ENCODE measurements at places on chromosomes 7 and 10.

GRCh38 chr7:30931929-30932540, 20.4 kb downstream of the AQP1 start:
- peak; percentile 56 for DNase-seq

DNA sequence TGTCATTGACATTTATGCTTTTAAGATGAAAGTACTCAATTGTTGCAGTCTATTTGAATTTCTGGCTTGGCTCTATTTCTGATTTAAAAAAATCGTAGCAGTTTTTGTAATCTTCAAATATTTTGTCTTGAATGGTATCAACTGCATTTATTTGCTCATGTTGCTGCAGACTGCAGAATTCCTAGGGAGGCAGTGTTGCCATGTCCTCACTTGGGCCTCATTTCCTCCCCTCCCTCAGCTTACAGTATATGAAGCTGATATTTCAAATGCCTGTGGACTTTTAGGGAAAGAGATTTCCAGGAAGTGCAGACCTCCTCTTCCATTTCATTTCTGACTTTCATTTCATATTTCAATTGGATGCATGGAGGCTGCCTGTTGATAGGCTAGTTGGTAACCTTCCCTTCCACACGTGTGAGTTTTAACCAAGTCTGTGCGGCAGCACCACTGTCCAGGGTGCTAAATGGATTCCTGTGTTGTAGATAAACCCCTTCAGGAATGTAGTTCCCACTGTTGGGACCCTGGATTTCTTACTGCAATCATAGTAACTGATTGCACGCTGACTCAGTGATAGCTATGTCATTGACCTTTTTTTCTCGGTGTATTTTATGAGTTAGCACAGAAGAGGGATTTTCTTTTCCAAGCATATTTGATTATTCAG, 17.5 kb downstream of the VPS50 start:
- no peak for DNase-seq

DNA sequence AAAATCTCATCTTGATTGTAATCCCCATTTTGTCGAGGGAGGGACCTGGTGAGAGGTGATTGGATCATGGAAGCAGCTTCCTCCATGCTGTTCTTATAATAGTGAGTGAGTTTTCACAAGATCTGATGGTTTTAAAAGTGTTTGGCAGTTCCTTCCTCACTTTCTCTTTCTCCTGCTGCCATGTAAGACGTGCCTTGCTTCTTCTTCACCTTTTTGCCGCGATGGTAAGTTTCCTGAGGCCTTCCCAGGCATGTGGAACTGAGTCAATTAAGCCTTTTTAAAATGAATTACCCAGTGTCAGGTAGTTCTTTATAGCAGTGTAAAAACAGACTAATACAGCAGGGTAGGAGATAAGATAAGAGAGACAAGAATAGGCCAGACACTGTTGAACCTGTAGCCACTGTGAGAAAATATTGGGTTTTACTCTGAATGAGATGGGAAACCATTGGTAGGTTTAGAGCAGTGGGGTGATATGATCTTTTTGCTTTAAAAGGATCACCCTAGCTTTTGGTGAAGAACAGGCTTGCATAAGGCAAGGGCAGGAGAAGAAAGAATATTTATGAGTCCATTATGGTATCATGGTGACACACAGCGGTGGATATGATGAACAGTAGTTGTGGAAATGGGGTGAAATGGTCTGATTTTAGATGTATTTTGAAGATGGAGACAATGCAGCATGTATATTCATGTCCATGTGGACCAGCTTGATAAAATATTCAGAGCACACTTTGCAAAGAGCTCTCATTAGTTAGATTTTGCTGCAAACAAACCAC, 11.5 kb downstream of the OR6B1 start:
- no peak for DNase-seq

GRCh38 chr7:111532625-111533024, 29.7 kb downstream of the IMMP2L start:
- DNase-seq: no peak

Measured in natural killer cell treated with Interleukin-12 subunit alpha and Interleukin-12 subunit beta and Interleukin-15 and Interleukin-18, amount 100 ng/mL, for 72 hours (primary cell).